Mucosa of descending colon (tissue), 3 donors: ENCODE measurements at places on chromosomes 5 and 9. TPM values are rescaled to one million over a fixed set of nuclear protein-coding genes. Genes with fewer than 3 reads are reported as not detected.

DNA sequence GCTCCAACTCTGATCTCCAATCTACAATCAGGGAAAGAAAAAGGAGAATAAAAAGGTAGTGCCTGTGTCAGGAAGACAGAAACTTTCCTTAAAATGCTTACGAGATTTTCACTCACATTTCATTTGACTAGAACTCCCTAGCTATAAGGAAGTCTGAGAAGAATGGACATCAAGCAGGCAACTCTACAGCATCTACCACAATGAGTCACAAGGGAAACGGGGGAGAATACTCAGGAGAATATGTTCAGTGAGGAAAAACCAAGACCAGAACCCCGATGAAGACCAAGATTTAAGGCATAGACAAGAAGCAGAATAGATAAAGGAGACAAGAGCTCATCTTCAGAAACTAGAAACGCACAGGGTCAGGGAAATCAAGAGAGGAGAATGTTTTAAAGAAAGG lies 9.0 kb upstream of the SETD9 start:
- DNase-seq: no peak

DNA sequence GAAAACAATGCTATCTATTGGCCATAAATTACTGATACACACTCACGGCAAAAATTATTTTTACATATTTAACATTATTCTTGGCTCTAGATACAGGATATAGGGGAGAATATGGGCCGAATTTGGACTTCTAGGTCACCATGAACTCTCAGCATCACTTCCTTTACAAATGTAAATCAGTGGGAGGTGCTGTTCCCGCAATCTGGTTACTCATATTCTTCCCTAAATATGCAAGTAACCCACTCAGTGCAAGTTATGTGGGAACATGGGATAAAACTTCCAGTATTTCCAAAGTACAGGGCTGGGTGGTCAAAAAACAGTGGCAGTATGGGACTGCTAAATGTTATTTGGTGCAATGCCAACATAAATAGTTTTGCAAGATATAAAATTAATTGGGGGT lies 145.6 kb downstream of the PPP2R2B start:
- no peak for DNase-seq

- peak; percentile 38 for DNase-seq
Measured at GRCh38 chr5:180119031-180119902, 47.7 kb upstream of the RNF130 start.

Gene NR5A1
- not detected for total RNA-seq

- no peak for DNase-seq
Measured at GRCh38 chr9:20684875-20685696, 1.0 kb downstream of the FOCAD start.

DNA sequence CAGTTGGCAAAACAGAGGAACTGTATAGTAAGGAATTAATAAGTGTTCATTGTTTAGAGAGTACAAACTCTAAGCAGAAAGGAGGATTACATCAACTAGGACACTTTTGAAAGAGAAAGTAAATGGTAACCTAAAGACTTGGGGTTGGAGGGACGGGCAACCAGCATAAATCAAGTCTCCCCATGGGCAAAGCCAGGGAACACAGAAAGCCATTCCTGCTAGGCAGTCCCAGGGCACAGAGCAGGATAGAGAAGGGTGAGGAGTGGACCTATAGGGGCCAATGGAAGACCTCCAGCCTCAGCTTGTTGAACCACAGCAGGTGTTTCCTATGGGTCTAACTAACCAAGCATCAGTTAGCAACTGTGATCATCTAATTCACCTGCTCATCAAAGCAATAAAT lies 9.2 kb upstream of the ERAP1 start:
- no peak for DNase-seq

Gene NUTM2G
- total RNA-seq: not detected

DNA sequence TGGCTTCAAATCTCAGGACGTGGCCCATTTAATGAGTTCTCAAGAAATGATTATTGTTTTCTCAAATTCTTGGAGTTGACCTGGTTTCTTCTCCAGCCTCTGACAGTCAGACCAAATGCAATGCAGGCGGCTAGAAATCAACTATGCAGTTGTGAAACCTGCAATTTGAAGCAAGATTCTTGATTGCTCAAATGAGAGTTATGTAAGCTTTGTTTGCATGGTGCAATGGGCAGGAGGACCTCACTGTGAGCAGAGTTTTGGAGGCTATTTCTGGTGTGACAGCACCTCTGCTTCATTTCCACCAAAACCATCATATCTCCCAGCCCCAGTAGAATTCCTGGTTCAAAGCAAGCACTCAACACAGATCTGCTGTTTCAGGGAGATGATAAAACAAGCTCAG lies 500.0 kb upstream of the KLF4 start:
- DNase-seq: no peak

DNA sequence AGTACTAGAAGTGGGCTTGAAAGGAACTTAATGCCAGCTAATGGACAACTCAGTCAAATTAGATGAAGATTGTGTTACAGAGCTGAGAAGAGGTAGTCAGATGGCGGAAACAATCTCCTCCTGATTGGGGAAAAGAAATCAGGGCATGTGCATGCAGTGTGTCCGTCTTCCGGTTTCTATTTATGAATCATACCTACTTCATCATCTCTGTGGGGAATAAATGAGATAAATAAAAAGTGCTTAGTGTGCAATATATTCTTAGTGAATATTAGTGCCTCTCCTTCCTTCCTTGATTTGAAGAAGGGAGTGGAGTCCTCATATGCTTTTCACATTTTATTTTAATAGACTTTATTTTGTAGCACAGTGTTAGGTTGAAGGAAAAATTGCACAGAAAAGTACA lies 108.7 kb upstream of the NFIL3 start:
- no peak for DNase-seq

- DNase-seq: no peak
Measured at GRCh38 chr5:75281716-75282465, 45.2 kb upstream of the ANKRD31 start.

- DNase-seq: peak; percentile 61
Measured at GRCh38 chr9:134066913-134067851, 644 bp downstream of the BRD3 start.

- no peak for DNase-seq
Measured at GRCh38 chr5:68431601-68432337, 216.2 kb downstream of the PIK3R1 start.

Gene ZNF879
- total RNA-seq: 4.7 TPM

DNA sequence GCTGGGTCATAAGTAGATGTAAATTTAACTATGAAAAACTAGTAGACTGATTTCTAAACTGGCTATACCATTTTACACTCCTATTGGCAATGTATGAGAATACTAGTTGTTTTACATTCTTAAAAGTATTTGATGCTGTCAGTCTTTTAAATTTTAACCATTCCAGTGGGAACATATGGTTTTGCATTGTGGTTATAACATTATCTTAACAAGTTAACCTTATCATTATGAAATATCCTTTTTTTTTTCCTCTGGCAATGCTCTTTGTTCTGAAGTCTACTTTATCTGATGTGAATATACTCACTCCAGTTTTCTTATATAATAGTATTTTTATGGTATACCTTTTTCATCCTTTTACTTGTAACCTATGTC lies 548.9 kb upstream of the CLINT1 start:
- no peak for DNase-seq

Gene WDR55
- 42.2 TPM for total RNA-seq

- peak; percentile 39 for DNase-seq
Measured at GRCh38 chr9:5438301-5439162, 807 bp upstream of the PLGRKT start.

DNA sequence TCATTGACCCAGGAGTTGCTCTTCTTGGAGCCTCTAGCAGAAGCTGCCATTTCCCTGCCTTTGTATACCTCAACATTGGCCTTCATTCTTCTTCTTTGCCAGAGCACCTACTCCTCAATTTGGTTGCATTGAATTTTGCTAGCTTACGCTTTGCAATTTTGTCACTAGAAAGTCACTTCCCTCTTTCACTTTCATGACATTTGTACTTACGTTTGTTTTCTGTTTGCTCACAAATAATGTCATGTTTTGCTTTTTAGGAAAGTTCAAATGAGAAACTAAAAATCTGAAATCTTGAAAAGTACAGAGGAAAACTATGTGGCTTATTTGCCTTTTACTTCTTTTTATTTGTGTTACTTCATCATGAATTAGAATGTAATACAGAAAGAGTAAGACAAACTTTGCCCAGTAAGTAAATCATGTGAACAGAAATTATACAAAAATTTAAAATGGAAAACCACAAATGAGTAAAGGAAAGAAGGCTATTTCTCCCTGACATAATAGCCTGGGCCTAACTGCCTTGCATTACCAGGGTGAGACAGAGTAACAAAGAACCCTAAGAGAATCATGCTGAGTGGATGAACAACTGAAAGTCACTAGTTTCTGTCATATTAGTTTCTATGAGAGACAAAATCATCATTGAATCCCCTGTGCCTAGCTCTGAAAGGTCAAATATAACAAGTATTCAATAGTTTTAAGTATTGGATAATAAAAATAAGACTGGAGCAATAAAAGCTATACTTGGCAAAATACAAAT lies 7.4 kb upstream of the IFNA1 start:
- no peak for DNase-seq

GRCh38 chr5:98735806-98736507 lies 37.5 kb upstream of the RGMB start:
- no peak for DNase-seq

Gene UBE2QL1
- total RNA-seq: 0.26 TPM

Gene AJM1
- total RNA-seq: 16.4 TPM

Gene CHD1
- 56.3 TPM for total RNA-seq

DNA sequence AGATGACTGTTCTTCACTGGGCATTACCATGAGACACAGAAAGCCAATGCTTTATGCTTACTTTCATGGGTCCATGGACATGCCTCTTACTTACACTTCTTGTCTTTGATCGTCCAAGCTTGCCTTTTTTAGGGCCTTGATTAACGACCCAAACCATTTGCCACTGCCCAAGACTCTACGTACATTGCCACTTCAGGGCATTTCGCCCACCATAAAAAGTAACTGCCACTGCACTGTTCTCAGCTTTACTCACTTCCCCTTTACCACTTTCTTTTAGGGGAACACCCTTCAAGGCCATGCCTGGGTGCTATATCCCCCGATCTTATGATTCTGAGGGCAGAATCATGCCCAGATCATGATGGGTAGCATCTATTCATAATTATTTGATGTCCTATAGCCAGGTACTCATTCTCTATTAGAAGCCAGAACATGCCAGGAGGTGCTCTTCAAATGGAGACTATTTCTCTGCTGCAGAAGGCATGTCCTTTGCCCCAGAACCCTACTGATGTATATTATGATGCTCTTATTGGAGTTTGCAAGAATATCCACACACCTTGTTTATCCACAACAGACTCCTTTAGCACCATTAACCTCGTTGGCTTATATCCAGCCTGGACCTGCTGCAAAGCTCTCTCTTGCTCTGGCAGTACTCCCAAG lies 64.1 kb upstream of the RAD23B start:
- DNase-seq: no peak

- no peak for DNase-seq
Measured at GRCh38 chr5:145015146-145015545, 820.0 kb downstream of the PRELID2 start.

DNA sequence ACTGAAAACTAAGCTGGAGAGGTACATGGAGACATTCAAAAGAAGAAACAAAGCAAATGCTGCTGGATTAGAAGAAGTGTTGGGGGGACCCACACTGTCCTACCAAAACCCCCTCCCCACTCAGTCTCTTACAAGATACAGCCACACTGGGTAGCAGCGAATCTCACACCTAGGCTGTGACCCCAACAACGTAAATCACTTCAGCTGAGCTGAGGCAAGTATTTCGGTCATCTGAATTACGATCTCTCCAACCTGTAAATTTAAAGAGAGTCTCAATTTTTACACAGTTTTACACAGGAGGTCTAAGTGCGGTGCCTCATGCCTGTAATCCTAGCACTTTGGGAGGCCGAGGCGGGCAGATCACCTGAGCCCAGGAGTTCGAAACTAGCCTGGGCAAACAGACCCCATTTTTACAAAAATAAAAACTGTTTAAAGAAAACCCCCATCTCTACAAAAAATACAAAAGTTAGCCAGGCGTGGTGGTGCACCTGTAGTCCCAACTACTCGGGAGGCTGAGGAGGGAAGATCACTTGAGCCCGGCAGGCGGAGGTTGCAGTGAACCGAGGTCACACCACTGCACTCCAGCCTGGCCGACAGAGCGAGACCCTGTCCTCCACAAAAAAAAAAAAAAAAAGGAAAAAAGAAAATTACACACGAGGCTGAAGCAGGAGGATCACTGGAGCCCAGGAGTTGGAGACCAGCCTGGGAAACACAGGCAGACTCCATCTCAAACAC lies 3.4 kb downstream of the CAMSAP1 start:
- no peak for DNase-seq

GRCh38 chr5:40121236-40121635 lies 558.5 kb upstream of the PTGER4 start:
- DNase-seq: no peak

GRCh38 chr5:31692561-31693221 lies 53.8 kb downstream of the PDZD2 start:
- no peak for DNase-seq

DNA sequence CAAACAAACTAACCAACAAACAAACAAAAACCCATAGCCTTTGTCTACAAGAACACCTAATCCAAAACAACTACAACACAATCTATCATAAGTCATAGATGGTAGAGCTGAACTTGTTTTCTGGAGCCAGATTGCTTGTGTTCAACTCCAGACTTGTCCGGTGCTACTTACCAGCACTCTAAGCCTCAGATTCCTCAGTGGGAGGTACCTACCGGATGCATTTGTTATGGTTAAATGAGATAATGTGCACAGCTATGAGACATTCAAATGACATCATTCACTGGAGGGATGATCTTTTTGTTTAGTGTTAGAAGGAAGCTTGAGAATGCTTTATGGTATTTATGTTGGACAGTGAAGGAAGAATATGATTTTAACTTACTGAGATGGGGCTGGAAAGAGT lies 592.9 kb upstream of the C9orf72 start:
- no peak for DNase-seq

DNA sequence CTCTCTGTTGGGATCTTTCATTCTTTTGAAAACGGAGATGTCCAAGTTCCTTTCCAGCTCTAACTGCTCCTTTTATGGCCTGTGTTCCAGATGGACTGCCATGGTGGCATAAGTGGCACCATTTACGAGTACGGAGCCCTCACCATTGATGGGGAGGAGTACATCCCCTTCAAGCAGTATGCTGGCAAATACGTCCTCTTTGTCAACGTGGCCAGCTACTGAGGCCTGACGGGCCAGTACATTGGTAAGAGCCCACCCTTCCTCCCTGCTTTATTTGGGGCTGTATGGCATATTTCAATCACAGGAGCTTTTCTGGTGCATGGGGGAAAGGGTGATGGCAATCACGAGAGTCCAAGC lies 4.8 kb downstream of the GPX3 start:
- DNase-seq: no peak

- DNase-seq: no peak
Measured at GRCh38 chr5:40227366-40227765, 452.3 kb upstream of the PTGER4 start.

Gene FOXD4L4
- 0.27 TPM for total RNA-seq

- DNase-seq: no peak
Measured at GRCh38 chr5:58360794-58361193, 99.1 kb downstream of the PLK2 start.

- DNase-seq: no peak
Measured at GRCh38 chr5:4540375-4541173, 599.6 kb upstream of the ADAMTS16 start.
